Stimulated activated naive CD8-positive, alpha-beta T cell treated with anti-CD3 and anti-CD28 coated beads, Interleukin-15, amount 100 ng/mL, for 72 hours (primary cell): ENCODE measurements at places on chromosomes 4 and X.

- no peak for DNase-seq
Measured at GRCh38 chr4:20253283-20253734, 1.6 kb downstream of the SLIT2 start.

DNA sequence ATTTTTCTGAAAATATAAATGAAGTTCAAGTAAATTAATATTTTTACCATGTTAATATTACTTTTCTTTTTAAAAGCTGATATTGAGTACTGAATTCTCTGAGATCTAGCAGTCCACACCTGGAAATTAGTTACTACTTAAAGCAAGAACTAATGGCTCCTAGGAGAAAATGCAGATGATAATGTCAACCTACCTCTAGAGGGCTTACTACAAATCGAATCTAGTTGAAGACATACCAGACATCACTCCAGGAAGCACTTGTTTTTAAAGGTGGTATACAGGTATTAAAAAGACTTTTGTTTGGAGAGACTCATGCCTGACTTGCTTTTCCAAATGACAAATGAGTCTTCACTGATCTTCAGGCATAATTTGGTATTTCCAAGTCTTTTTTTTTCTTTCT lies 516.4 kb upstream of the BOD1L1 start:
- no peak for DNase-seq

DNA sequence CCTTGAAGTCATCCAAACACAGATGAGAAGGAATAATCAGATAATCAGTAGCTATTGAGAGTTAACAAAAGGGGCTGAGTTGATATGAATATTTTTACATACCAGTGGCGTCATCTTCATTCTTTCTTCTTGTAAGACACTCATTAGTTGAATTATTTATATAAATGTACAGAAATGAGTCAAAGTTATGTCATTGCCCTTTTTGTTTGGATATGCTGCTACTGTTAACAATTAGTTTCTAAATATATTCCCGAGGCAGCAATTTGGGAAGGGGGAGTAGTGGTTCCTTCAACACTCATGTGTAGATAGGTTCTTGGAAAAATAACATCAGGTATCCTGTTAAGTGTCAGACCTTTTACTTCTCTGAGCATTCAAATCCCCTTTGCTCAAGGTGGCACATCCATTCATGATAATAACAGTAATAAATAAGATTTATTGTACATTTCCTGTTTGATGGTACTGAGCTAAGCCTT lies 436.6 kb downstream of the SPRY1 start:
- DNase-seq: no peak

DNA sequence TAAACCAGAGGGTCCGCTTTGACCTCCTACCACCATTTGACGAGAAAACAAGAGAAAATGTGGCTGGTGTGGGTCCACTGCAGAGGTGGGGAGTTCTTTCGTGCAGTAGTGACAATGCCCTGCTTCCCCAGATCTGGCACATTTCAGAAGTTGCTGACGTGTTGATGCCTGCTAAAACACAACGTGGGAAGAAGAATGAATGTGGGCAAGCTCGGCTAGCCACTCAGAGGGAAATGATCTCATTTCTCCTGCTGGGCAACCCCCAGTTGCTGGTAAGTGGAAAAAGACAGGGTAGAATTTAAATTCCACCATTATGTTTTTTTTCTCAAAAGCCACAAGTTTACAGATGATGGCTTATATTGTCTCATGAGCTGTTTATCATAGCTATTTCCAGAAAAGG lies 77.9 kb downstream of the LUZP4 start:
- no peak for DNase-seq

- no peak for DNase-seq
Measured at GRCh38 chrX:130984782-130985181, 73.4 kb upstream of the ARHGAP36 start.

DNA sequence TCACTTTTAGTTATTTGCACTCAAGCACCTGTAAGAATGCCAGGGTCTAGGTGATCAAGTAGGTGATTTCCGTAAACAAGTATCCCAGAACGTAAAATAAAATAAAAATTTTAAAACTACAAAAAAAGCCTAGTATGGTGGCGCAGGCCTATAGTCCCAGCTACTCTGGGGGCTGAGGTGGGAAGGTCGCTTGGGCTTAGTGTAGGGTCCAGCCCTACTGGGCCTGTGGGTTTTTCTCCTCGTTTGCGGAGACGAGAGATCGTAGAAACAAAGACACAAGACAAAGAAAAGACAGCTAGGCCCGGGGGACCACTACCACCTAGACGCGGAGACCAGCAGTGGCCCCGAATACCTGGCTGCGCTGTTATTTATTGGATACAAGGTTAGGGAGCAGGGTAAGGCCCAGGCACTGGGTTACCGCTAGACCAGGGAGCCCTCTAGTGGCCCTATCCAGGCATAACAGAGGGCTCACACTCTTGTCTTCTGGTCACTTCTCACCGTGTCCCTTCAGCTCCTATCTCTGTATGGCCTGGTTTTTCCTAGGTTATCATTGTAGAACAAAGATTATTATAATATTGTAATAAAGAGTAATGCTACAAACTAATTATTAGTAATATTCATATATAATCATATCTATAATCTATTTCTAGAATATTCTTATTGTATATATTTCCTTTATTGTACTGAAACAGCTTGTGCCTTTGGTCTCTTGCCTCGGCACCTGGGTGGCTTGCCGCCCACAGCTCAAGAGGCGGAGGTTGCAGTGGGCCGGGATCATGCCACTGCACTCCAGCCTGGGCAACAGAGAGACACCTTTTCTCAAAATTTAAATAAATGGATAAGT lies 38.4 kb downstream of the SAGE1 start:
- DNase-seq: peak; percentile 26

- DNase-seq: no peak
Measured at GRCh38 chr4:141640696-141641095, 4.3 kb downstream of the IL15 start.

GRCh38 chr4:10197952-10198351 lies 81.4 kb upstream of the WDR1 start:
- no peak for DNase-seq

DNA sequence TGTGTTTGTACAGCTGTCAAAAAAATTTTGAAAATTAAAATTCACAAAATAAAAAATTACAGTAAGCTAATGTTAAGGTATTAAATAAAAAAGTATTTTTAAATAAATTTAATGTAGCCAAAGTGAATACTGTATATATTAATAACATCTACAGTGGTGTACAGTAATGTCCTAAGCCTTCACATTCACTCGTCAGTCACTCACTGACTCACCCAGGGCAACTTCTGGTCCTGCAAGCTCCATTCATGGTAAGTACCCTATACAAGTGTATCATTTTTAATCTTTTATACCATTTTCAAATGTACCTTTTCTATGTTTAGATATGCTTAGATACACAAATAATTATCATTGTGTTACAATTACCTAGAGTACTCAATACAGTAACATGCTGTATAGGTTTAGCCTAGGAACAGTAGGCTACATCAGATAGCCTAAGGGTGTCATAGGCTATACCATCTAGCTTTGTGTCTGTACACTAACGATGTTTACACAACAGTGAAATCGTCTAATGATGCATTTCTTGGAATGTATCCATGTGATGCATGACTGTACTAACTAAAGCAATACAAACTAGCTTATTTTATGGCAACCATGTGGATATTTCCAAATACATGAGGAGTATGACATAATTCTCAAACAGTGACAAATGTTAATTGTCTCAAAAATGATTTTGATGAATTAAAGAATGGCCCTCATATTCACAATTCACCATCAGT lies 13.7 kb downstream of the DDX60 start:
- DNase-seq: no peak

DNA sequence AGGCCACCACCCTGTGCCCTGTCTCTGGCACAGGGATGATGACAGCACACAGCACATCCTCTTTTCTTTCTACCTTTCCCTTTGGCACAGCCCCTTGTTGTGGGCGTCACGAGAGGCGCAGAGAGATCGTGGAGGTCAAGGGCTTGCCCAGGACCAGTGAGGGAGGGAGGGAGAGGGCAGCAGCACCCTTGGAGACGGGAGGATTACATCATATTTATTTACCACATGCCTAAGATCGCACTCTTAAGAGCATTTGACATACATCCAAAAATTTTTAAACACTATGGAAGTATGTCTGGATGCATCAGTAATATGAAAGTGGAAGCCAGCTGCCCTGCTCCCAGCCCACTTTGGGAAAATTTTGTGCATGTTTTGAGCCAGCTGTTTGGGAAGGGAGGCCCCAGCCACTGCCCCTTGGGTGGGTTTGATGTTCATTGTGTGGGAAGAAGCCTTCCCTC lies 12.7 kb downstream of the WFS1 start:
- DNase-seq: no peak

GRCh38 chr4:15366721-15367120 lies 61.1 kb upstream of the C1QTNF7 start:
- no peak for DNase-seq

- DNase-seq: no peak
Measured at GRCh38 chr4:75736862-75737261, 12.5 kb downstream of the USO1 start.

- DNase-seq: no peak
Measured at GRCh38 chr4:147638942-147639341, 21.7 kb downstream of the TMEM184C start.

GRCh38 chr4:174198828-174199227 lies 84.6 kb downstream of the FBXO8 start:
- no peak for DNase-seq

DNA sequence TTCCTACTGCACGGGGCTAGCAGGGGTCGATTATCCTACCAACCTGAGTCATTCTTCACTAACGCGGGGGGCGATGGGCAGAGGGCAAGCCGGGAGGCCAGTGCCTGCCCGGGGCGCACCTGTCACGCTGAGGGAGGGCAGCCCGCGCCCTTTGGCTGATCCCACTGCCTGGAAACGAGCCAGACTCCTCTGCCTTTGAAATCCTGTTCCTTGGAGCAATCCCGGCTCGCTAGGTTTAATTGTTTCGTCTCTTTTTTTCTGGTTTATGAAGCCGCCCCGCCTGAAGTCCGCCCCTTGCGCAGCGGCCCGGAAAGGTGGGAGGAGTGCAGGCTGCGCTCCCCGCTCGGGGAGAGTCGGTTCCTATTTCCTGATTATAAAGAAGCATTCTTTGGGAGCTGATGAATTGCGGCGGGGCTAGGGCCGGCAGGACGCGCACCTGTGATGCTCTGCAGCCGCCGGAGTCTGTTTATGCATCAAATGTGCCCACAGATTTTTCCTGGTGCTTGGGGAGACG lies 484.2 kb downstream of the BCOR start:
- DNase-seq: peak; percentile 29

GRCh38 chr4:173746424-173746823 lies 216.4 kb upstream of the HAND2 start:
- no peak for DNase-seq

DNA sequence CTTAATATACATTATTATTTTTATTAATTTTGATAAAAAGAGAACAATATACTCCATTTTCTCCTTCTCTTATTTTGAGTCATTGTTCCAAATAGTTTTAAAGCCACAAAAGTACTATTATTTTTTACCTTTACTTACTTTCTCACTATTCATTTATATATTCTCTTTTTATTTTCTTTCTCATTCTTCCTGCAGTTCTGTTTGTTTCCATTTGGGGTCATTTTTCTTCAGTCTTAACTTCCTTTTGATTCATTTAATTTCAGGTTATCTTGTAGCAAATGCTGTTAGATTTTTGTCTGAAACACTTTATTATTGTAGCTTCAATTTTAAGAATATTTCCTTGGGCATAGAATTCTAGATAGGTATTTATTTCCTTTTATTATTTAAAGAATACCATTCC lies 438.6 kb upstream of the EPHA5 start:
- DNase-seq: no peak

GRCh38 chr4:25504932-25505636 lies 128.0 kb downstream of the ANAPC4 start:
- no peak for DNase-seq

- DNase-seq: no peak
Measured at GRCh38 chr4:38328989-38329729, 334.8 kb upstream of the KLF3 start.

GRCh38 chr4:137519406-137519805 lies 12.9 kb downstream of the PCDH18 start:
- DNase-seq: no peak

GRCh38 chrX:153672531-153673427 lies 834 bp downstream of the PNCK start:
- no peak for DNase-seq

GRCh38 chr4:2886161-2886560 lies 42.5 kb downstream of the ADD1 start:
- no peak for DNase-seq

- no peak for DNase-seq
Measured at GRCh38 chrX:97234471-97235081, 350.9 kb downstream of the RPA4 start.

GRCh38 chr4:118345813-118346212 lies 7.0 kb downstream of the PRSS12 start:
- DNase-seq: no peak

DNA sequence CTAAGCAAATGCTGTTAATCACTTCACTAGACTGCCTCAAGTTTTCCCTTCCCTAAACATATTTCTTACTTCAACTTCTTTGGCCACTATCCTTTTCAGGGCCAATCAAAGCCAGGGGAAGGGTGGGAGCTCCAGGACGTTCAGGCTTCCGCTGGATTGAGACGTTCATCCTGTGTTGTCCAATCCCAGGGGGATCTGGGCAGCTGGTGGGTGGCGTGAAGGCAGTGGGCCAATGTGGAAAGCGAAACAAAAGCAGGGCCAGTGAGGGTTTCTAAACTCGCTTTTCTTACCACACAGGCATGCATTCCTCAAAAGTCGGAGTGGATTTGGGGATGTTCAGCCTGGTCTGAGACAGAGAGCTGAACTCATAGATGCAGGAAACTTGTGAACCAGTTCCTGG lies 7.6 kb downstream of the CXCL13 start:
- DNase-seq: no peak

DNA sequence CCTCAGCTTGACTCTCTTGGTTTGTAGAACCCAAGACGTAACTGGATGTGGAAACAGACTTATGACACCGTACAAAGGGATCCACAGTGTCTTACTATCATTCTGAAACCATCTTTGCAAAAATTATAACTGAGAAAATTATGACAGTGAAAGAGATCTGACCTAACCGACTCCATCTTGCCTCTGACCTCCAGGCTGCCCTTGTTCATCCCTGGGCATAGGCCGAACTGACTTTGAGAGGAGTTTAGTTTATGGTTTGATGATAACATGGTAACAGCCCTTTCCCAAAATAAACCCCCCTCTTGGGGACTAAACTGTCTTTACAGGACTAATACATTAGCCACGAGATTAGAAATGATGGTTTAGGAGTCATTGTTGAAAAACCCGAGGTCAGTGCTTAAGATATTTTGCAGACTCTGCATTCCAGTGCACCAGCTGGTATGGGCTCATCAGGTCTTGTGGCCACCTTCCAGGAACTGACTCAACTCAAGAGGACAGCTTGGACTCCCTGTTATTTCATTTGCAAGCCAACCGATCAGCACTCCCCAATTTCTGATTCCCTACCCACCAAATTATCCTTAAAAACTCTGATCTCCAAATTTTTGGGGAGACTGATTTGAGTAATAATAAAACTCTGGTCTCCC lies 49.6 kb downstream of the CASP3 start:
- no peak for DNase-seq

DNA sequence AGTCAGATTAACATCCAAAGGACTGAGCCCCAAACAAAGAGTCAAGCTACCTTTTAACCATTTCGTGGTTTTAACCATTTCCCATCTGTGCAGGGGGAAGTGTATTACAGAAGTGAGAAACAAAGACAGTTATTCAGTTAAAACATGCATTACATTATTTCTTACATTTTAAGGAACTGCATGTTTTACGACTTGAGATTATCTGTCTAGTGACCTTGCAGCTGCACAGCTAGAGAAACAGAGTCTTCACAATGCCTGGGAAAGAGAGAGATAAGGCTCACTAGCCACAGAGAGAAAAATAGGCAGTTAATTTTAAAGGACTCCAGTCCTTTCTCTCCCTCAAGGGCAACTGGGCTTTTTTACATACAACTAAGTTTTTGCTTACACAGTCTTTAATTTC lies 48.7 kb upstream of the KLHL4 start:
- DNase-seq: no peak

GRCh38 chrX:155893521-155893920 lies 12.4 kb downstream of the VAMP7 start:
- no peak for DNase-seq
